Psoas muscle (tissue), 8 donors: ENCODE measurements at places on chromosomes 5 and 9. TPM values are rescaled to one million over a fixed set of nuclear protein-coding genes. Genes with fewer than 3 reads are reported as not detected.

DNA sequence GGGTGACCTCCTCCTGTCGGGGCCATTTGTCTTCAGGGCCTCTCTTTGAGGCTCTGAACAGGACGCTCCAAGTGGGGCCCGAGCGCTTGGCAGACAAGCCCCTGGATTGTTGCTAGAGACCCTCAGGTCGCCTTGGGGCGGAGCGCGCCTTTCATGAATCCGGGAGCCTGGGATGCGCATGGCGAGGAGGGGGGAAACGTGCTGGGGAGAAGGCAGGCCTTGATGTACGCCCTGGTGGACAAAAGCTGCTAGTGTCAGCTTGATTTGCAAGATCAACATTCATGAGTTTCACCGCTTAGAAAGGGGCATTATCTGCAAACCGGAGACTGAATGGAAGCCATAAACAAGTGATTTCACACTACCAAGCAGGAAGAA lies 226.3 kb downstream of the SMARCA2 start:
- DNase-seq: peak; percentile 53

- DNase-seq: no peak
Observed at GRCh38 chr5:67065237-67065636, 131.4 kb downstream of the CD180 start.

- peak; percentile 62 for DNase-seq
Observed at GRCh38 chr5:173664154-173664526, 47.7 kb upstream of the BOD1 start.

DNA sequence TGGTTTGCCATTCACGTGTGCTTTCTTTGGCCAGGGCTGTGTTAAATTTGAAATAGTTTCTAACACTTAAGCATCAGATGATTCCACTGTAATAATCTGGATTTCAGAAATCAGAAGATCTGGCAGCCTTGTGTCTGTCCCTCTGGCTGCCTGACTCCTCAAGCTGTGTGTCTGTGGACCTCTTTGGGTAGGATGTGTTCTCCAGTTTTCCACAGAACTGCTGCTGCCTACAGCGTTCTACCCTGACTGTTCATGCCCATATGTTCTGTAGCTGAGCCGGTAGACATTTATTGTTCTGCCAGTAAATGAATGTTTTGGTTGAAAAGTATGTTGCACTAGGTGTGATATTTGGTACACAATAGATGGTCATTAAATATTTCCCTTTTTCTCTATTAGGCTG lies 81.3 kb downstream of the SH3GL2 start:
- DNase-seq: no peak

DNA sequence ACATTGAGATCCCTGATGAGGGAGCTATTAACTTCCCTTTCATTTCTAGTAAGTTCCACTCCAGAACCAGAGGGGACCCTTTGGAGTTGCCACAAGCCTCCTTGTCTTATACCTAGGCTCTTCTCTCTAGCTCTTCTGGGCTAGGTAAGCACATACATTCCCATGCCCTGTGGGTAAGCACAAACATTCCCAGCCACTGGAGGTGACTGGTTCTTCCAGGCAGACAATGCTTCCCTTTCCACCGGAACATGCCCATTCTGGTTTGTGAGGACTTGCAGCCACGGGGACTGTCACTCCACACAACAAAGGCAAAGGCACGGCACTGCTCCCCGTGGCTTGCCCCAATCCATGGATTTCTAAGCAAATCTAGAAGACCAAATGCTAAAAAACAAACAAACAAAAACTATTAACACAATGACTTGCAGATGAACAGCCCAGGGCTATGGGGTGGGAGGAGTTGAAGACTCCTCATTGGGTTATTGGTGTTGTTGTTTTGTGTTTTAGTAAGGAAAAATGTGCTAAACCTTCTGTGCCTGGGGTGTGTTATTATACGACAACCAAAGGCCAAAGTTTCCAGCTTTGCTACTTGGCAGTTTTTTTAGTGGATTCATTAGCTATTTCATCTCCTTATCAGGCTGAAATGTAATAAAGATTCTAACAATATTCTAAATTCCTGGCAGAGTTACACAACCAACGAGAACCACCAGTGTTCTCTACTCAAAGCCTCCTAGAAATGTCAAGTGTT lies 276.2 kb downstream of the SYK start:
- DNase-seq: no peak

DNA sequence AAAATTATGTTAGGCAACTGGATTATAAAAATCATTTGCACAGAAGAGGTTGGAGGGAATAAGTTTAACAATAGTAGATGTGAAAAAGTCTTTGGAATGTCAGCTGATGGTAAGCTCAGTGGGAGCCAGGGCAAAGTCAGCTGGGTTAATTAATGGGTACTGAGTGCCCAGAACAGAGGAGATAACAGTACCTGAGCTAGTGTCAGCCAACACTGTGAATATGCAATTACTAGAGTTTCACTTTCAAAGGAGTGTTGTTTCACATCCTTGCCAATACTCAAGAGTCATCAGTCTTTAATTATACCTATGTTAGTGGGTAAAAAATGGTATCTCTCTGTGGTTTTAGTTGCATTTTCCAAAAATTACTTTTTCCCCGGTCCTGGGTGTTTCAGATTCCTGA lies 135.1 kb downstream of the KIF4B start:
- no peak for DNase-seq

GRCh38 chr5:133205204-133205603 lies 153.4 kb downstream of the HSPA4 start:
- DNase-seq: no peak

- DNase-seq: peak; percentile 66
Observed at GRCh38 chr5:170265522-170265921, 32.1 kb downstream of the LCP2 start.

- no peak for DNase-seq
Observed at GRCh38 chr9:87569518-87569917, 71.9 kb downstream of the DAPK1 start.

DNA sequence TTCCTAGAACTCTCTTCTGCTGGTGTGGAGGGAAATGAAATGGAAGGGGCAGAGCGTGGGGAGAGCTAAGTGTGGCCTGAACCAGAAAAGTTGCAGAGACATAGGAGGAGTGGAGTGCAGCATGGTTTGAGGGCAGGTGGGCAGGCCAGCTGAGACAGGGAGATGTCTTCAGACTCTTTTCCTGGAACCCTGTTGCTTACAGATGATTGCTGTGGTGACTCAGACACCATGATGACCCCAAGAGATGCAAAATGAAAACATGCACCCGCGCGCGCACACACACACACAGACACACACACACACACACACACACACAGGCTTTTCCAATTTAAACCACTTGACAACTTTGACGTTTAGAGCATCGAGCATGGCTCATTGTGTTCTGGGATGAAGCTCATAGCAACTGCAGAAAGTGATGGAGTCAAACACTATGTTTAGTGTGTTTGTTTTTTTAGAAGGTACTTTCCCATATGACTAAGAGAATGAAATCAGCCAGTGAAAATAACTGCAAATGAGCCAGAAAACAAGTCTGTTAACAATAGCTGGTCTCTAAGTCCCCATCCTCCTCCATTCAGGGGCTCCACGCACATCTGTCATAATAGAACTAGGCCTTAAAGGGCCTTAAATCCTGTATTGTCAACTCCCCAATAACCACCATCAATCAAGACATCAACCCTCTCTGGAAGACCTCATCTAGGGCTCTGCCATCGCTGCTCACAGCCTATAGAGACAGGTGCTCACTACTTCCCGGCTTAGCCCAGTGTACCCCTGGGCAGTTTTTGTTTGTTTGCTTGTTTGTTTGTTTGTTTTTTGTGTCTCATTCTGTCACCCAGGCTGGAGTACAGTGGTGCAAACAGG lies 9.6 kb downstream of the TMOD1 start:
- DNase-seq: peak; percentile 32

GRCh38 chr9:8232726-8233125 lies 433.1 kb upstream of the DMAC1 start:
- no peak for DNase-seq

DNA sequence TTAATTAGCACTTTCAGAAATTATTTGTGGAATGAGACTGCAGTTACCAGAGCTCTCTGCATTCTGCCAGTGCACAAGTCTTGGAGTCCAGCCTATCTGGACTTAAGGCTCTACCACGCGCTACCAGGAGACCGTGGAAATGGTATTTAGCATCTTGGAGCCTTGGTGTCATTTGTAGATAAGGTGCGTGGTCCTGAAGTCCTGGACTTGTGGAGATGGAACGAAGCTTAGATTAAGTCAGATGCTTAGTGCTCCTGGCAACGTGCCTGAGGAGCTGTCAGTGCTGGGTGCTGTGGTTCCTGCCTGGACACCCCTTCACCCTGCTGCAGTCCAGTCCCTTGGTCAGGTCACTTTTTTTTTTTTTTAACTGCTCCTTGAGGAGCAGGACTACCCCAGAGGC lies 59.7 kb downstream of the RCL1 start:
- no peak for DNase-seq

- DNase-seq: no peak
Observed at GRCh38 chr9:92749071-92749933, 15.3 kb downstream of the BICD2 start.

- no peak for DNase-seq
Observed at GRCh38 chr5:56561-57290, 35.2 kb upstream of the PLEKHG4B start.

DNA sequence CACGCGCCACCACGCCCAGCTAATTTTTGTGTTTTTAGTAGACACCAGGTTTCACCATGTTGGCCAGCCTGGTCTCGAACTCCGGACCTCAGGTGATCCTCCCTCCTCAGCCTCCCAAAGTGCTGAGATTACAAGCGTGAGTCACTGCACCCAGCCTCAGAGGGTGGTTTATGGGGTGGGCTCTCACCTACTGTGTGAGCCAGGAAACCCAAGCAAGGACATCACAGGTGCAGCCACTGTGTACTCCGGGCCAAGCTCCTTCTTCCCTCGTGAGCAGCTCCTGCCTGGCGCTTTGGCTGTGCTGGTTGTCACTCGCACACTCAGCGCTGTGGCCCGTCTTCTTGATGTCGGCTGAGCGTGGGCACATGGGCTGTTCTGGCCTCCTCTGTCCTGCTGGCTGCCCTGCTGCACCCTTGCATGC lies 70.1 kb downstream of the WNK2 start:
- no peak for DNase-seq

DNA sequence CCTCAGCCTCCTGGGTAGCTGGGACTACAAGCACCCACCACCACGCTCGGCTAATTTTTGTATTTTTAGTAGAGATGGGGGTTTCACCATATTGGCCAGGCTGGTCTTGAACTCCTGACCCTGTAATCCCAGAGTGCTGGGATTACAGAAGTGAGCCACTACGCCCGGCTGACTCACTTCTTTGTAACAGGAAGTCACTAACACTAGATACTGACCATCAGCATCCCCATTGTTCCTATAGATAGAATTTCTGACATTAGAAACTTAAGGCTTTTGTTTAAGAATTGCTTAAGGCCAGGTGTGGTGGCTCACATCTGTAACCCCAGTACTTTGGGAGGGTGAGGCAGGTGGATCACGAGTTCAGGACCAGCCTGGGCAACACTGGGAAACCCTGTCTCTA lies 42.2 kb downstream of the LEAP2 start:
- DNase-seq: no peak

DNA sequence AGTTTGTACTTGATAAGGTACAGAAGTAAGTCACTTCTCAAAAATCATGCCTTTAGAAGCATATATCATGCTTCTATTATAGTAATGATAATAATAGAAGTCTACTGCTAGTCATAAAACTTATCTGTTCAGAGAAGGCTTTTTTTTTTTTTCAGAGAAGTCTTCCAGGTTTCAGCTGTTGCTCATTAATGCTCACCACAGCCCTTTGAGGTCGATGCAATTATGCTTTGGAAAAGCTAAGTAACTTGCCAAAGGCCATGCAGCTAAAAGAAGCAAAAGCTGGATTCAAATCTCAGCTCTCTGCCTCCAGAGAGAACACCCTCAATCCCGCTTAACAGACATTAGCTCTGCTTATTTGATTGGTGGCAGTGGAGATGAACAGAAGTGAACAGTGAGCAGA lies 150.8 kb downstream of the DOCK8 start:
- no peak for DNase-seq

DNA sequence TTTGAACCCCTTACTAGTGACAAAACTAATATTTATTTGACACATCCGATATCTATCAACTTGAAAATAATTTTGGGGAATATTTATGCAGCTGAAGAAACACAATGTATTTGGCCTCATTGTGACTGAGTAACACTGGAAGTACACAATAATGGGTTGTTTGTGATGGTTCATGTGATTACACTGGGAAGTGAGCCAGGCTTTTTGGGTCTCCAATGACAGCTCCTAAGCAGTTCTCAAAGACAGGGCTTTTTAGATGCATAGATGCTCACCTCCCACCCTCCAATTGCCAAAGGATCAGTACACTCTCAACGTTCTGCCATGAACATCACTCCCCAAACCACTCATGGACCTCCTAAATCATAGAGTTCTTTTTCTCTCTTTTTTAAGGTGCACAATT lies 170.0 kb downstream of the SLC24A2 start:
- no peak for DNase-seq

DNA sequence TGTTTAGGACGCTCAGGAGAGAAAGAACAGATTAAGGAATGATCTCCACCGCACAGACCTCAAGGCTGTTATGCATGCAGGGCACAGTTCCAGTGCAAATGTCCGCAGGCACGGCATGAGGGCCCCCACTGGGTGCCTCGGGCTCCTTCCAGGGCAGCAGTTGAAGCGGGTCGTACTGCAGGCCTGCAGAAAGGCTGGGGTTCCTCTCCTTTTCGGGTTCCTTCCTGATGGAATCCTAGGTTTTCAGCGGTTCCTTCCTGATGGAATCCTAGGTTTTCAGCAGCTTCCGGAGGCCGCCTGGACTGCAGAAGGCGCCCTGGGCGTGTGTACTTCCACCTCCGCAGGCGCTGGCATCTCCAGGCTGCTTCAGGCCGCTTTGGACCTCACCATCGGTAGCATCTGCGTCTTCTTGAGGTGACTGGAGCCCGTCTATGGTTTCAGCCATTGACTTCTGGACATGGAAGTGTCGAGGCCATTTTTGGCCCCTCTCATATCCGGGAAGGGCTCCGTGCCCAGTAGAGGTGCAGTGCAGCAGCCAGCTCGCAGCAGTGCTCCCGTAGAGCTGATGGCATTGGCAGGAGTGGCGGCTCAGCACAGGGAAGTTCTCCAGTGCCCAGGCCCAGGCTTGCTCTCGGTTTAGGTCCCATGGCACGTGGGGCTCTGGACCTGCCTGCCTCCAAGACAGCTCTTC lies 5.6 kb upstream of the MGAT4B start:
- no peak for DNase-seq

AQP3 gene
- polyA plus RNA-seq: 2.5 TPM

PCDHA1 gene
- polyA plus RNA-seq: not detected

ACOT12 gene
- not detected for polyA plus RNA-seq

PCAT7 gene
- 0.21 TPM for polyA plus RNA-seq

FIBCD1 gene
- not detected for polyA plus RNA-seq

SLC45A2 gene
- not detected for polyA plus RNA-seq

FST gene
- polyA plus RNA-seq: 2.4 TPM

SLC34A3 gene
- polyA plus RNA-seq: not detected

PRXL2C gene
- polyA plus RNA-seq: 6.2 TPM

RPL12 gene
- 1,171 TPM for polyA plus RNA-seq
